ENCODE measurements at places on chromosomes 3 and 15.

- no peak for DNase-seq
Measured at GRCh38 chr15:57591822-57592367, at the start of gene MYZAP. Gene MYZAP, plus strand, starts transcription at chr15:57591904. Its CDS starts 131 bp downstream, at chr15:57592035.

DNA sequence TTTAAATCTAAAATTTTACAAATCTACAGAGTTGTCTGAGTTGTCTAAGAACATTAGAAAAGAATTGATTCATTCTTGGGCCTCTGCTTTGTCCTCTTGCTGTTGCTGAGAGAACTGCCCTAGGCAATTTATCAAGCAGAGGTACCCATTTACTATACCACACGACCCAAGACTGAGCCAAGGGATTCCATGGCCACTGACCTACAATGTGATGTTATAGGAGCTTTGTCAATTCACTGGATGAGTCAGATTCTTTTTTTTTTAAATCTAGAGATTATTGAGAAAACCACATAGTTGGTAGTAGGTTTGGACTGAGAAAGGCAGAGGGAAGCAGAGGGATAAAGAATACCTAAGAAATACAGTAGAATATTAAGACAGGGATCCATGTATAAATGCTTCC, 55.3 kb downstream of the TRAT1 start:
- no peak for DNase-seq

- no peak for DNase-seq
Measured at GRCh38 chr3:37694284-37694675, 167.4 kb upstream of the CTDSPL start.

GRCh38 chr3:7562892-7563291, 702.0 kb downstream of the GRM7 start:
- no peak for DNase-seq

DNA sequence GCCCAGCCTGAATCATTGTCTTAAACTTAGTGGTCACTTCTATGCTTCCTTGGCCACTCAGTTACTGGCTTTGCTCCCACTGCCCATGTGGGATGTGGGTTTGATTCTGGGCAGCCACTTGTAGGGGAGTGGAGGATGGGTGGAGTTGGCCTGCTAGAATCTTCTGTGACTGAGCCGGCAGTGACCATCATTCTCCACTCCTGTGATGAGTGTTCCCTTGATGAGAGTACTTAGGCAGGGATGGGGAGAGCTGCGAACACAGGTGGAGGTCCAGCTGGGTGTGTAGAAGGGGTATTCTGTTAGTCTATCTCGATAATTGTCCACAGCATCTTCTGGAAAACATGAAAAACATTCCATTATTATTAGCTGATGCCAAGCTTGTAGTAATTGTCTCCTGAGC, 8.0 kb downstream of the TM6SF1 start:
- DNase-seq = no peak

Measured in A172 (cell line).